Dorsolateral prefrontal cortex (tissue), 122 donors: ENCODE measurements at places on chromosomes 5 and 9.

DNA sequence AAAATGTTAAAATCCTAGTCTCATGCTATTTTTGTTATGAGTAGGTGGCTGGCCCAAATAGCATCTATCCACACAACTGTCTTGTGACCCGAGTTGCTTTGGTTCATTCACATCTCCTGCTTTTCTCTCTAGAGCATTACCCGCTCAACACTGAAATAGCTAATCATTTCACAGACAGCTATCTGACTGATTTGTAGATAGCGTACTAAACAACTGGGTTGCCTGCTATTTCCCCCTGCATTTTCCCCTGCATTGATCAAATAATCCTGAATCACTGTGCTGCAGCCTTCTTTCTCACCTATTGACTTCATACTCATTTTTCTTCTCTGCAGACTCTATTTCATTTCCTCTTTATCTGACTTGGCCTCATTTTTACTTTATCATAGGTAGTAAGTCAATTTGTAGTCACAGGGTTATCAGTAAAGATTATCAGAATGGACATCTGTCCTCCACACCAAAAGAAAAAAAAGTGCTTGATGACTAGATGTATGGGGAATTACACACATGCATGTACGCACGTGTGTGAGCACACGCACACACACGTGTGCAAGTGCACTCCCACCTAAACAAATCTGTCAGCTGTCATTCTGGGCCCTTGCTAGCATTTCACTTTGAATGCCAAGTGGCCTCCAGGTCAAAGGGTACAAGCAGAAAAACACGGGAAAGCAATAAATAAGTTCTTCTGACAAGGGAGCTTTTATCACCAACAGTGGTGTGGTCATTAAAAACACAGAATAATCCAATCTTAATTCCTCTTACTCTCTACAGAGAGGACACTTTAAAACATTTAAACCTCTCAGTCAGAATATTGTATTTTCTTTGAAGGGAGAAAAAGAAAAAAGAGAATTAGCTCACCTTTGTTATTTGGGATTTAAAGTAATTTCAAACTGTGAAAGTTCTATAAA is 501.6 kb downstream of the EFNA5 start:
- no peak for DNase-seq

DNA sequence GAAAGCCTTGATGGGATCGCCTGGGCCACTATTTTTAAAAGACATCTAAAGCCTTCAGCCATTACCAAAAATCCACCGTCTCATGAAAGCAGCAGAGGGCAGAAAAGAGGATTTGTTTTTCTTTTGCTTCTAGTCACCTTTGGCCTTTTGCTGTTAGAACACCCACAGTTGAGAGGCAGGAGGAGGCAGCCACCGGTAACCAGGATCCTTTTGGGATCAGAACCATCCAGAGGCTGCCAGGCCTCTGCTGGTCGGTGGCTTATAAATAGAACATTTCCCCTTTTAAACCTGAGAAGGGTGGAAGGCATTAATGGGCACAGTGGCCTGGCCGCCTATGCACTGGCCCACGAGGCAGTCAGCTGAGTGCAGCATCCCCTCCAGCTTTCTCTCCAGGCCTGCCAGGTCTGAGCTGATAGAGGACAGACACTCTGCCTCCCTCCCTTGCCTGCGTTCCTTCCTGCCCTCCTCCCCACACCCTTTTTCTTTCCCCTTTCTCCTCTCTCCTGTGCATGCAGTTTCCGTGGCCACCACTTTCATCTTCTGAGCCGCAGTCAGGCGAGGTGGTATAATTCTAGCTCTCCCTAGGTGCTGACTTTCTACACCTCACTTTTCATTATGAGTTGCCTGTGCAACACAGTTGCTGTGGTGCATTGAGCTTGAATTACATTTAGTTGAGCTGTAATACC is 253.4 kb downstream of the ARHGAP26 start:
- peak; percentile 51 for DNase-seq

DNA sequence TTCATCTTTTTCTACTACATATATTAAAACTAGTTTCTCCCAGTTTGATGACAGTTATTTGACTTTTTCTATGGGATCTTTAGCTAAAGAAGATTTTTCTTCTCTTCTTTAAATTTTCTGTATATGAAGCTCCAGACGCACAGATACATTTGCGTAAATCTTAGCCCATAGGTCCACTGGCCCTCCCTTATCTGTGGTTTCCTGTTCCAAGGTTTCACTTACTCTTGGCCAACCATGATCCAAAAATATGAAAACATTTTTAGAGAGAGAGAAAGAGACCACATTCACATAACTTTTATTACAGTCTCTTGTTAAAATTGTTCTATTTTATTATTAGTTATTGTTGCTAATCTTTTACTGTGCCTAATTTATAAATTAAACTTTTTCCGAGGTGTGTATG is 270.2 kb upstream of the DAPK1 start:
- DNase-seq: no peak

DNA sequence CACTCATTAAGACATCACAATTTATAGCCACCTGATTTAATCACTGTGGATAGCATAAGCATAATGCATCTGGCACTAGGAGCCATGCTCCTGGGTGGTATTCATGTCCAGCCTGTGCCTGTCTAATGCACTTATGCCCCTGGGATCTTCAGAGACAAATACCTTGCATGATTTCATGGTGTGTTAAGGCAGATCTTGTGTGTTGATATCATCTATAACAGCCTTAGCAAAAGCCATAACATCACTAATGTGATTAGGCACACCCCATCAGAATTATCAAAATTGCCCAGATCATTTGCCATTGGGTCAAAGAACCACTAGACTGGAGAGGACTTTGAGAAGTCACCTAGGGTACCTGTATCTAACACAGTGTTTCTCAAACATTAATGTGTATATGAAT is 43.7 kb upstream of the SELENOP start:
- no peak for DNase-seq

DNA sequence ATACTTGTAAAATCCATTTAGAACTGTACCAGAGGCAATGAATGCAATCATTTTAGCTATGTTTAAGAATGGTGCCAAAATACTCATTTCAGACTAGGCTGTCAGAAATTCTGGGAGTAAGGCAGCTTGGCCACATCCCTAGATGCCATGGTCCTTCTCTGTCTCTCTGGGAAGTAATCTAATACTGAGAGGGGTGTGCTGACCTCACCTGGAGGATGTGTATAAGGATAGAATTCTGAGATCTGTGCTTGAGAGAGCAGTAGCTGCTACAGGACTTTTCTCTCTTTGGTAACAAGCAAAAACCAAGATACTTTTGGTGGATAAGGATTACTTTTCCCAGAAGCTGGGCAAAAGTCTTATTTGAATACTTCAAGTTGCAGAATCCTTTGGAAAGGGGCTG is 68.1 kb upstream of the MRPS30 start:
- DNase-seq: no peak

GRCh38 chr5:125452991-125453390 is 706.6 kb upstream of the ZNF608 start:
- DNase-seq: no peak

GRCh38 chr9:68577774-68578591 is 37.3 kb upstream of the TMEM252 start:
- no peak for DNase-seq

- no peak for DNase-seq
These were observed 6.0 kb upstream of the ZDHHC11 start for GRCh38 chr5:856531-857425.

GRCh38 chr5:160621526-160621925 is 199.9 kb downstream of the PTTG1 start:
- DNase-seq: no peak

- DNase-seq: no peak
These were observed 729.3 kb downstream of the CDH18 start for GRCh38 chr5:19258686-19259085.

GRCh38 chr9:122131401-122132001 is 28.1 kb downstream of the NDUFA8 start:
- no peak for DNase-seq

- DNase-seq: no peak
These were observed 23.3 kb upstream of the SUB1 start for GRCh38 chr5:32562056-32562455.

DNA sequence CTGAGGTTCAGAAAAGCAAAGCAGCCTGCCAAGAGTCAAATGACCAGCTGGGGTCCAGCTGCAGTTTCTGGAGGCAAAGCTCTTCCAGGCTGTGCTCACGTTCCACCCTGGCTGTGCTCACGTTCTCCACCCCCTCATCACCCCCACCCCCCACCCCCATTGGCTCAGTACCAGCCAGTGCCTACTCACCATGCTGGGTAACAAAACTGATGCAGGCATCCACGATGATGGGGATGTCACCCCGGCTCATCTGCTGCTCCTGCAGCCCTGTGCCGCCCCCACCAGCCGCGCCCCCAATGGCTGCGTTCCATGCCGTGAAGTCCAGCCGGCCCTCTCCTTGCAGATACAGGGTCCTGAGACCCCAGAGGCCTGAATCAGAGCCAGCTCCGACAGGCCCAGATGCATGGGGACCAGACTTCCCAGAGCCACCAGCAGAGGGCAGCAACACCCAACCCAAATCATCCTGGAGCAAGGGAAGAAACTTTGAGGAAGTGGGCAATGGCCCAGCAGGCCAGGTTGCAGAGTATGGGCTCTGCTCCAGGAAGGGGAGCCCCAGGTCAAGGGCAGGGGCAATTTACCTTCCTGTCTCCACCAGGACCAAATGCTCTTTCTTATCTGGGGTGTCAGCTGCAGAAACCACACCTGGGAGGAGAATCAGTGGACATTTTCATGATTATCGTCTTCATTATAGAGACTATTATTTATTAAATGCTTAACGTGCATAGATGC is 13.7 kb upstream of the FCHSD1 start:
- peak; percentile 65 for DNase-seq

DNA sequence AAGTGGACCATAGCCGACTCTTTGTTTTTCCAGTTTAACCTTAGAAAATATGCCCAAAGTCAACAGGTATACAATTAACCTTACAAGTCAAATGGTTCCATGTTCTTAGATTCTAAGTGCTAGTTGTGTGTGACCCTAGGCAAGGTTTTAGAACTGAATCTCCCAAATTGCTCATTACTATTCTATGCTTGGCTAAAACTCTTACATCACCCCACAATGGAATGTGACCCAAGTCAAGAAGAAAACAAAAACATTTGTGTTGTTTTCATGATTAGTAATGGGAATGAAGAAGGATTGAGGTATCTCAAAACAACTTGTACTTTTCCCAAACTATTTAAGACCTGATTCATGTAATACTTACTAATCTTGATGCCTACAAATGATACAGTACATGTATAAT is 159.2 kb downstream of the ARRDC3 start:
- no peak for DNase-seq

DNA sequence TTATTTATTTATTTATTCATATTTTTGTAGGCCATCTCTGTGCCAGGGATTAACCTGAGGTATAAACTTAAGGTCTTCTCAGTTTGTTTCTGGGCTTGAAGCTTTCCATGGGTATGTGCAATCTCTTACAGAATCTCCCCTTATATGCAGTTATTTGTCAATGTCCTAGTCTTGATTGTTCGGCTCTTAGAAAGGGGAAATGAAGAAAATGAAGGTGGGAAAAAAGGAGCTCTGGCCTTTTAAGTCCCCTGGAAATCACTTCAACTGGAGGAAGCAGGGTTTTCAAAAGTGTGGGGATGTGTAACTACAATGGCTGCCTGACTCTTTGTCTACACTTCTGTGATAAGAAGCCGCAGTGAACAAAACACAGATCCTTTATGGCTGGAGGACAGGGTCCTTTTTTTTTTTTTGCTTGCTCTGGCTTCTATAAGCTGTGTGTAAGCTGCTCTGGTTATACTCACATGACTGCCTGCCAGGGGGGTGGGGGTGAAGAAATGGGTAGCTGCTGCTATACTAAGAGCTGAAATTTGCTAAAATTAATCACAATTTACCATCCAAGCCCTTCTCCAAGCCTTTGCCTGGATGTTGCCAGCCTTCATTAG is 33.7 kb downstream of the CENPP start:
- DNase-seq: no peak

DNA sequence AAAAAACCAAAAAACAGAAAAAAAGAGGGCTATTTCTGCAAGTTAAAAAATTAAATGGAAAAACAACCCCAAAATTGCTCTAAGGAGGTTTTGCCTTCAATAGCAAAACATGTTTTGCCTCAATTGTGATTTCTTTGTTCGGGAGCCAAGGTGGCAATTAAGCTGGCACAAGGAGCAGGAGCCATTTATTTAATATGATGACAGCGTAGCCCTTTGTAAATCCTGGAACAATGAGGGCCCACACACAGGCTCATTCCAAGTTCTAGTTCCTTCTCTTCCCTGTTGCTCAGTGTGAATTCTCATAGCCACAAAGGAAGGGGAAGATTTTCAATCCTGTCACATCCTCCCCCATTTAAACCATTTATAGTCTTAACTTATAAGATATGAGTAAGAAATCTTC is 353.2 kb downstream of the PDE4D start:
- no peak for DNase-seq

- no peak for DNase-seq
These were observed 37.0 kb downstream of the SH3PXD2B start for GRCh38 chr5:172417130-172417841.

DNA sequence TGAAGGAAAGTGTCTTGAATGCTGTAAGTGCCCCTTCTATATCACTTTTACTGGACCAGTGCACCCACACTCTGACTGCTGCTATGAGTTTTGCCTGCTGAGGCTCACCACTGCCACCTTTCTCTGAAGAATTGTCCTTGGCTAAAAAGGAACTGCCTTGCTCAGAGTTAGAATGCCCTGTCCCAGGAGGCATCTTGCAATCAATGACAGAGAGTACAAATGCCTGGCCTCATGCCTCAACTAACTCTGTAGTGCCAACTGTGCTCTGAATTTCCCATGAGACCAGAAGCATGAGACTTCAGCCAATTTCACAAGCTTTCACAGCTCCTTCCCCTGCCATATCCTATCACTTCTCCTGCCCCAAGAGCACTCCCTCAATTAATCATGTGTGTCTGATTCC is 569.7 kb downstream of the ZNF608 start:
- no peak for DNase-seq

DNA sequence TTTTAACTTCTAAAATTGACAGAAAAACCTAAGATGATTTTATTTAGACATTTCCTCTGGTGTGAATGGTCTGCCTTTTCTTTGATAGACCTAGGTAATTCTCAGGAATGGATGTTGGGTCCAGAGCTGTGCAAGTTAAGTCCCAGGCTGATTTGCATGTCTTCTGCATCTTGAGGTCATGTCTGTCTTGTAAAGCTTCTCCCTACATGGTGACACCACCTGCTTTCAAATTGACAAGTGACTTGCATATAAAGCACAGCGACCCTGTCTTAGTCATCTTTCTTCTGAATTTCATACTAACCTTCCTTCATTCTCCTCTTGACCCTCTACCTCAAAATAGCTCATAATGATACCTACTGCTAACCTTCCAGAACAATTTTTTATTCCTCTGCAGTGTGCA is 29.2 kb downstream of the OSTF1 start:
- no peak for DNase-seq

GRCh38 chr5:173200356-173200755 is 34.6 kb downstream of the NKX2-5 start:
- no peak for DNase-seq
